ENCODE measurements at places on chromosomes 2 and 18.

- no peak for DNase-seq
These were observed 588 bp downstream of the TMEM214 start for GRCh38 chr2:27033253-27033852.

DNA sequence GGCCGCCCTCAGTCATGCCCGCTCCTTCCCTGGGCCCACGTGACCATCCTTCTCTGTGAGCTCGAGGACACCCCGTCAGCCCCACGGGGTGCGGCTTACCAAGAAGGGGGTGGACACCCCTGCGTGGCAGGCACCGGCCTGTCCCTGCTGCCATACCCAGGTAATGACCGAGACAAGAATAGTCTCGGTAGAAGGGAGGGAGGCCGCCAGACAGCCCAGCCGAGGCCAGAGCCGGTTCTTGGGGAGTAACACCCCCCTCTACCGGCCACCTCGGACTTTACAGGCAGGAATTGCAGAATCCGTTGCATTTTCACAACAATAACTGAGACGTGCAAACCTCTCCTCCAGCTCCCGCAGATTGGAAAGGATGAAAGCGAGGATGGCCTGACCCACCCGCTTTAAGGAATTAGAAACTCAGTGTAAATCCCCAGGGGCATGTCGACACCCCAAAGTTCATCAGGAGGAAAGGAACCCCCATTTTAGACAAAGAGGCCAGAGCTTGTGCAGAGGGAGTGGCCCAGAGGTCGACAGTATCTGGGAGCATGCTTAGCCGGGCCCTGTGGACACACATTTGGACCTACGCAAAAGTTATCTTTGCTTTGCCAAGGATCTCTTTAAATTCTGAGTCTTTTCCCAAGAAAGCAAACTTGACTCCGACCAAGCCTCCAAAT lies 60.1 kb upstream of the GLI2 start:
- peak; percentile 27 for DNase-seq

DNA sequence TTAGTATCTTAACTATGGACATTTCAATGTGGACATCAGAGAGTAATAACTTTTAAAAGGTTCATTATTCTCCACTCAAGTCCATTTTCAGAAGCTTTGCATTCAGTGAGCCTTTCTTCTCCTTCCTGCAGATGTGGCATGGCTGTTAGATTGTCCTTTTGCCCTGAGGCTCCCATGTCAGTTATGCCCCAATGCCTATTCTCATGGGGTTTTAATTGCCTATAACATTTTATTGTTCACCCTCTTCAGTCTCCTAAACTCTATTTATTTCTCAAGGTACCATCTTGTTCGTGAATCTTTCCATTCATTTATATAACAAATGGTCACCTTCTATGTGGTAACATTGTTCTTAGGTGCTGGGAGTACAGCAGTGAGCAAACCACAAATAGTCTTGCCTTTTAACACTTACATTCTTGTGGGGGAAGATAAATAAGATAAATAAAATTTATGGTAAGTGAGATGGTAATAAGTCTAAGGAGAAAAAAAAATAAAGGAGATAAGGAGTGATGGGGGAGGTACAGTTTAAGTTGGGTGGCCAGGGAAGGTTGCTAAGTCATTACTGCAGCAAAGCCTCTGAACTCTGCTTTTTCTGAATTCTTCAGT lies 277.9 kb upstream of the SIX3 start:
- DNase-seq: peak; percentile 48

GRCh38 chr2:200668478-200668877 lies 82.7 kb downstream of the AOX1 start:
- DNase-seq: no peak

- no peak for DNase-seq
These were observed 22.1 kb upstream of the PIK3C3 start for GRCh38 chr18:41932899-41933298.

GRCh38 chr2:236682651-236683422 lies 113.2 kb downstream of the ACKR3 start:
- no peak for DNase-seq

DNA sequence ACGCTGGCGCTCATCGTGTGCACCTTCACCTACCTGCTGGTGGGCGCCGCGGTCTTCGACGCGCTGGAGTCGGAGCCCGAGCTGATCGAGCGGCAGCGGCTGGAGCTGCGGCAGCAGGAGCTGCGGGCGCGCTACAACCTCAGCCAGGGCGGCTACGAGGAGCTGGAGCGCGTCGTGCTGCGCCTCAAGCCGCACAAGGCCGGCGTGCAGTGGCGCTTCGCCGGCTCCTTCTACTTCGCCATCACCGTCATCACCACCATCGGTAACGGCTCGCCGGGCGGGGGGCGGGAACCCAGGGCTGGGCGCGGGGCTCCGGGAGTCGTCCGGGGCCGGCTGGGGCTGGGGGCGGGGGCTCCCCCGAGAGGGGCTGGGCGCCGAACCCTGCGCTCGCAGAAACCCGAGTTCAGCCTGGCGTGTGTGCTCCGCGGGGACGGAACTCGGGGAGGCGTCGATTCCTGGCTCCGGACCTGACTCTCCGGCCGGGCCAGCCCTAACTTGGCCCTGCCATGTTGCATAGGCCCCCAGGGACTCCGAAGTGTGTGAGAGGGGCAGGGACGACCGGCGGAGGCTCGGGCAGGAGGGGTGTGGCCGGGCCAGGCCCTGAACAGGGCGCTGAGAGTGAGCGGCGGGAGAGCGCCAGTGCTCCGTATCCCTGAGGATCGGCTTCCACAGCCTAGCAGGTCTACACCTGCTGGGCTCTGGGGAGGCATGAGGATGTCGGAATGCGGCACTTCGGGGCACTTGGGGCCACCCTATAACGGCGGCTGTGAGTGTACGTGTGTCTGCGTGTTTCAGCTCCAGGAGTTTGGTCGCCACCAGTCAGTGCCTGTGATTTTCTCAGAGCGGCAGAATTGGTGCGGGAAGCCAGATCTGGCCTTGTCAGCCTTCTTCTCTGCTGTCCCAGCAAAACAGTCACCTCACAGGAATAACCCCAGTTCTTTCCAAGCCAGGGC lies 651 bp downstream of the KCNK3 start:
- no peak for DNase-seq

DNA sequence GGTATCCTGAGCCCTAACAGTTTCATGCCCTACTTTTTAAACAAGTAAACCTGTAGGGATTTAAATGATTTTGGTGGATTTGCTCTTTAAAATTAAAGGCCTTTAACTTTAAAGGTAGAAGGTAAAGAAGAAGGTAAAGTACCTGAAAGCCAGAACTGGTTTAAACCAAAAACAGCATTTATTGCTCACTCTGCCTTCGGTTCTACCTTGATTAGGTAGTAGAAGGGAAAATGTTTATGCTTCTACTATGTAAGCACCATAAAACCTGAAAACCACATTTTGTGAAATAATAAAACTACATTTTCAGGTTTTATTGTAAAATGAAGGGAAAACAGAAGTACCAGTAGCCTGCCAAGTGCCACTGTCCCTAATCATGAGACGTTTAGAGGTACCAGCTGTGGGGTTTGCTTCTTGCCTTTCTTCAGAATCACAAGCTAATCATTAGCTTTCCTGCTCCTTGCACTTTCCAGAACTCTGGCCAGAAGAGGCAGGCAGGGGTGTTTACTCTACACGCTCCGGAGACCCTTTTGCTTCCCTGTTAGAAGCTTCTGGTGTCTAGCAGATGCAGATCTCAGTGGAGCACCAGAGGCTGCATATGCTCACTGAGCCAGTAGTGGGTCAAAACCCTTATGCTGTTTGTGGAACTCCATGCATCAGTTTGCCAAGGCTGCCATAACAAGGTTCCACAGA lies 33.3 kb downstream of the RPIA start:
- no peak for DNase-seq

- no peak for DNase-seq
These were observed 106.1 kb downstream of the DTNA start for GRCh38 chr18:34816183-34816582.

DNA sequence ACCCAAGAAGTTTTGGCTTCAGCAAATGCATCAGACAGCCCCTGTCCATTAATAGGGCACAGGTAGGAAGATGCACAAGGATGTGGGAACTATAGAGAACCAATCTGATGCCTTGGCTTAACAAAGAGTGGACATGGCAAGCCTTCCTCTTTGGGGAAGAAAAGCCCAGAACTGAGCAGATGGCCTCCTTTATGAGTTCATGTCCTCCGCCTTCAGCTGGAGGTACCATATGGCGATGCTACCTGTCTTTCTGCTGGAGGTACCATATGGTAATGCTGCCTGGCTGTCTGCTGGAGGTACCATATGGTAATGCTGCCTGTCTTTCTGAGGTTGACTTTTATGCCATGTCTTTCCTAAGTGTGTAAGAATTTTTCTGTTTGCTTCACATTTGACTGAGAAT lies 6.0 kb downstream of the RETREG2 start:
- DNase-seq: no peak

- DNase-seq: peak; percentile 3
These were observed at the start of gene AOX1 for GRCh38 chr2:200585730-200586643. Gene AOX1 (plus strand): TSS chr2:200586014. CDS start chr2:200586109, 95 bp downstream.

DNA sequence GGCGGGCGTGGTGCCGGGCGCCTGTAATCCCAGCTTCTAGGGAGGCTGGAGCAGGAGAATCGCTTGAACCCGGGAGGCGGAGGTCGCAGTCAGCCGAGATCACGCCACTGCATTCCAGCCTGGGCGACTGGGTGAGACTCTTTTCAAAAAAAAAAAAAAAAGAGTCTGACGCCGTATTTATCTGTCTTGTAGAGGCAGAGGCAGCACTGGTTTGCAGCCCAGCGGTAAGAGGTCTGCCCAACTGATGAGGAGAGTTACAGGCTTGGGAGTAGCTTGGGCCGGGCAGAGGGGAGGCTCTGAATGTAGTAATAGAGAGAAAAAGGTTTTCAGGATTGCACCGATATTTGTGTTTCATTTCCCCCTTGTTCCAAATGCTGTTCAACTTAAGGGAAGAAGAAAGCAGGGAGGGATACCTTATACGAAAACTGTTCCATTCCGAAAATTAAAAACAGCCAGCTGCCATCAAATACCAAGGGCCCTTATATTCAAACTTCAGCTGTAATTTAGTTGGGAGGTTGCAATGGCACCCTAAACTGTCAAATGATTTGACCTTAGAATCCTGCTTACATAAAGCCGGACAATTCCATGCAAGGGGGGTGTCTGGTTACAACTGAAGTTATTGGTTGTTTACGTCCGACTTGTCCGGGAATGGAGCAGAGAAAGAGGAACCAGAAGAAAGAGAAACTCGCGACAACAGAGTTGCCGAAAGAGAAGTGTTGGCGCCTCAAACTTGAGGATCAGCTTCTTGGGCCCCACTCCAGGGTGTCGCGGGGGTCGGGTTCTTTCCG lies 9.2 kb upstream of the SP9 start:
- no peak for DNase-seq

- DNase-seq: peak; percentile 28
These were observed 232.7 kb downstream of the MBD2 start for GRCh38 chr18:53991805-53992204.

DNA sequence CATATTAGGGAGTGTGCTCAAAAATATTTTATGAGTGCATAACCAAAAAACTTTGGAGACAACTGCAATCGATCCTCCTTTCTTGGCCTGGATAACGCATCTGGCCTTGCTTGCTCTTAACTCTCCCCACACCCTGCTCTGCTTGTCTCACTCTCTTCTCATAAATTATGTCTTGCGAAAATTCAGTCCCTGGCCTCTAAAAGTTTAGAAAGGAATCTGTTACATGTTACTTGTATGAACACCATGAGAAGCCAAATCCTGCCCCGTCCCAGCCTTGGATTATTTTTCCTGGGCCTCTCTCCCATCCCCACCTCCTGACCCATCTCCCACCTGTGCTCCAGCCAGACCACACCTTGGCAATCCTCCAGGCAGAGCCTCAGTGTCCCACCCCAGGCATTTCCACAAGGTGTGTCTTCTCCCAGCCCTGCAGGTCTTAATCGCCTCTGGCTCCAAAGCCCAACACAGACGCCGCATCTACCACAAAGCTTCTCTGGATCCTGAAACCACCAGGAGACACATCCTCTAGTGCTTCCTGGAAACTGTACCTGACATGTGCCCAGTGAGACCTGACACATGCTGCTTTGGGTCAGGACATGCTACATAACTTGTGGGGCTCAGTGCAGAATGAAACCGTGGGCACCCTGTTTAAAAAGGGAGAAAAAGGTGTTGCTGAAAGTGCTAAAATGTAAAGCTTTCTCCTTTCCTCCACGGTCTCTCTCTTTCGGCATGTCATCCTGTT lies 99.6 kb upstream of the ST3GAL5 start:
- DNase-seq: no peak

GRCh38 chr2:25597881-25598280 lies 75.5 kb downstream of the DTNB start:
- no peak for DNase-seq

- peak; percentile 38 for DNase-seq
These were observed 29.6 kb downstream of the MCEE start for GRCh38 chr2:71100195-71100964.

DNA sequence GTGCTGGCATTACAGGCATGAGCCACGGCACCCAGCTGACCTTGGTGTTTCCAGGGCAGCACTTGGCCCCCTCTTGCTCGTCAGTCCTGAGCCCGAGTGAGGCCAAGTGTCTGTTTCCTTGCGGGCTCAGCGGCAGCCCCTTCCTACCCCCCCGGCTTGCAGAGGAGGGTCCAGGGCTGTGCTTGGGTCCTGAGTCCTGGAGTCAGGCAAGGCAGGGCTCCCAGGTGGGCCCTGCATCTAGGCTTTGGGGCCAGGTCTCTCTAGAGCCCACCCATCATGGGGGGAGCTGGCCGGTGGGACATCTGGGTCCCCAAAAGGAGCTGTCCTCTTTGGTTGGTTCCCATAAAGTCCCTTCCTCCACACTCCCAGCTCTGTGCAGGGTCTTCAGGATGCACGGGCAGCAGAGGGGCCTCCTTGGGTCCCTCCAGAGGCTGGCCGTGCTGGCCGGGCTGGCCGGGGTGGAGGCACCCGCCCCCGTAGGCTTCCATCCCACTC lies 63.7 kb upstream of the HPCAL1 start:
- DNase-seq: no peak

- DNase-seq: no peak
These were observed 463.2 kb upstream of the ZEB2 start for GRCh38 chr2:144983107-144983506.

GRCh38 chr2:127594116-127594591 lies 51.8 kb upstream of the GPR17 start:
- no peak for DNase-seq

GRCh38 chr2:36587556-36587955 lies 10.4 kb downstream of the FEZ2 start:
- no peak for DNase-seq

- no peak for DNase-seq
These were observed 176.2 kb downstream of the LDLRAD4 start for GRCh38 chr18:13394801-13395200.

- DNase-seq: no peak
These were observed 45.4 kb upstream of the DLX2 start for GRCh38 chr2:172147944-172148650.

DNA sequence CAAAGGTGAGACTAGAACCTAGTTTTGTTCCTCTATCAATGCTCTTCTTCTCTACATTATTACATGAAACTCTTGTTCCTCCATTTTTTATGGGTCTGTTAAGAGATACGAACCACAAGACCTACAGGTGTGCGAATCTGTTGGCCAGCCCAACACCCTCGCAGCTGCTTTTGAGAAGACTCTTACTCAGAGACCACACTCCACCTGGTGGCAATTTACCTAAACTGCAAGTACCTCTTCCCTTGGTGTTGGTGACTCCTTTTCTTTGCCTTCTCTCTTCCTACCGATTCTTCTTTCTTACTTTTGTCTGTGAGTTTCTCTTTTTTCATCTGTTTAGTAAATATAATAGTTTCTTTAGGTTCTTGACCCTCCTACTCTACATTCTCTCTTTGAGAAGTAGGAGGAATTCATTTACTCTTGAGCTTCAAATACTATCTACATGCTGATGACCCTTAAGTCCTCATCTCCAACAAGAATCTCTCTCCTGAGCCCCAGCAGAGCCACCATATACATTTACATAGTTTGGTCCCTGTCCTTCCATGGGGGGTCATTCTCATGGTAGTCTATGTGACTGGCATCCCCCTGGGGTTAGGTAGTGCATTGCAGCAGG lies 81.8 kb upstream of the GAREM1 start:
- peak; percentile 9 for DNase-seq

- no peak for DNase-seq
These were observed 129.1 kb upstream of the CAB39 start for GRCh38 chr2:230583581-230583980.

All from NCI-H226 (cell line).